H1 (cell line): ENCODE measurements at places on chromosomes 5 and 9. TPM values are rescaled to one million over a fixed set of nuclear protein-coding genes. Genes with fewer than 3 reads are reported as not detected.

DNA sequence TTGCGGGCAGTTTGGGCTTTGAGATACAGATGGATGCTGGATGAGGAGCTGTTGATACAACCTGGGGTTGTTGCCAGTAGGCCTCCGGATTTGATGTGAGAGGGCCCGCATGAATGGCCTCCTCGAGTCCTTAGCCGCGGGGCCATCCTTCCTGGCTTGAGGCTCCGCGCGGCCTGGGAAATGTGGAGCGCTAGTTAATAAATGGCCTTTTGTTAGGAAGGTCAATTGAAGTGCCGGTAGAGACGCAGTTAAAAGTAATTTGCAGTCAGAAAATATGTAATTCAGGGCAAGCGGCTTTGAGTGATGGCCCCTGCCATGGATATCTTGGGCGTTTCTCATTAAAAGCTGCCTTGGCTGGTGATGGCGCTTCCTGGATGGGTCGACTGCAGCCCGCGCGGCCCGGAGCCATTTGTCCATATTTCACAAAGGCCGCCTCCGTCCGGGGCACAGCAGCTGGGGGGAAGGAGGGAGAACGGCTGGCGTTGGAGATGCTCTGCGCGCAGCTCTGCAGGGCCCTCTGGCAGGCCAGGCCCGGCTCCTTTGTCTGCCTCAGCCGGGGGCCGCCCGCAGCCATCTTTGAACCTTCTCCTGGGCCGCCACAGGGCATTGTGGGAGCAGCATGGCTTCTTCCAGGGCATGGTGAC, 11.2 kb downstream of the MVB12B start:
- no peak for DNase-seq

- DNase-seq, result no peak
Measured at GRCh38 chr9:91033797-91034196, 232.2 kb downstream of the SYK start.

DNA sequence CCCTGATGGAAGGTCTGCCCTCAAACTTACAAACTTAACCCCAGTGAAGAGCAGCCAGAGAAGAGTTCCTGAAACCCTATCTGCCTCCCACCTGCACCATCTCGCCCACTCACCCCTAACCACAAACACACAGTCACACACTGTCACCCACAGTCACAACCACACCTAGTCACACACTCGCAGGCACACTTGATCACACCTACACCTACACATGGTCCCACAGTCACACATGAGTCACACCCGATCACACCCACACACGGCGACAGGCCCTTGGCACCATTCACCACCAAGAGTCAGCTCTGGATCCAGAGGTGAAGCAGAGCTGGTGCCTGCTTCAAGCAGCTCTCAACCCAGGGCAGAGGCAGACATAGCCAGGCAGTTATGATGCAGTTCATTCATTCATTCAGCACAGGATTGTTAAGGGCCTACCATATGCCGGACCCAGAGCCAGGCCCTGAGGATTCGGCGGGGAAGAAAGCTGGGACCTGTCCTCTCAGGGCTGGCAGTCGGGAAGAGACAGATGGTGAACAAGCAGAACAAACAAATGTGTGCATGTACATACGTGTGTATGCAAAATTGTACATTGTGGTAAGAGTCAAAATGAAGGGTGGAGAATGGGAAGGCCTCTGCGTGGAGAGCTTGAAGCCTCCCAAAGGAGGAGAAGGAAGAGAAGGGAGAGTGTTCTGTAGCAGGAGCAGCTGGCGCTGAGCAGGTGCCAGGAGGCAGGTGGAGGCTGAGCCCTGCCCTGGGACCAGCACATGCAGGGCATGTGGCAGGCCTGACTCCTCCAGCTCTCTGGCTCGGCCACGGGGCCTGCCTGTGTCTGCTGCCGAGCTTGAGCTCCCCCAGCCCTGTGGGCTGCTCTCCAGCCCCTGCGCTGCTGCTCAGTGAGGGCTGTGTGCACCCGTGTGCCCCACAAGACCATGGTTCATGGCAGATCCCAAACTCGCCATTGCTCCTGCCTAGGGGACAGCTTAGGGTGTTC, 6.4 kb downstream of the TSPAN17 start:
- DNase-seq, result no peak

GRCh38 chr9:70411930-70412831, 2.3 kb downstream of the KLF9 start:
- DNase-seq, result peak; percentile 54

DNA sequence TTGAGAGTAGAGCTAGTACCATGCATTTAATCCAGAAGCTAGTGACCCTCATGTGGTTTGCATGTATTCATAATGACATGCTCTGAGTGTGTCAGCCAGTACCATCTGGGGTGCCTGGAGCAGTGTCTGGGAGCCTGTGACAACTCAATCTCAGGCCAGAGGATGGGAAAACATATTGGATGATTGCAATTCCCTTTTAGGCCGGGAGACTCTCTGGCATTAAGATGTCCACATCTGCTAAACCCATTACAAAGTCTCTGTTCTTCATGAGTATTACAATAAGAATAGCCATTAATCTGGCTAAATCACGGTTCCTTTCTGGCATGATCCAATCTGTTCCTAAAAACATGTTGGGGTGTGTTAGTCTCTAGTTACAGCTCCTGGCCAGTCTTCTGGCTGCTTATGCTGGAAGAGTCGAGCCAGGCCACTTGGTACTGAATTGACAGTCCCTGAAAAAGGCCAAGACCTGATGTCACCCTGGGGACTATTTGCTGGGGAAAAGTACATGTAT, 475.7 kb downstream of the ENC1 start:
- DNase-seq, result no peak

The IRGM gene
- total RNA-seq, result not detected in 2 replicates

The TMEM252 gene
- not detected in 2 replicates for total RNA-seq

GRCh38 chr5:92635001-92635461, 946.0 kb downstream of the NR2F1-AS1 start:
- no peak for DNase-seq

- no peak for DNase-seq
Measured at GRCh38 chr9:88706193-88707113, 171.5 kb downstream of the NXNL2 start.

DNA sequence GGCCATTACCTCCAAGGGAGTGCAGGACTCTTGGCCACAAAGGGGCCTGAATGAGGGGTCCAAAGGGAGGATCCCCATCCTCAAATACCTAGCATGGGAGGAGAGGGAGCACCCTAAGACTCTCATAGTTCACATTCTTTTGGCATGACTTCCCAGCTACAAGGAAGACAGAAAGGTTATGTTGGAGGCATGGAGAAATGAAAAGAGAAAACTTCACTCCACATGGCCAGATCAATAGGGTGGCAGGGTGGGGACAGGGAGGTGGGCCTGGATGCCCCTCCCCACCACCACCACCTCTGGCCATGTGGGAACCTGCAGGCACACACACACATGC, 97.6 kb downstream of the PAX5 start:
- no peak for DNase-seq

The COL23A1 gene
- total RNA-seq, result 4.7 and 5.9 TPM in 2 replicates

The POLR3G gene
- 163 and 179 TPM in 2 replicates for total RNA-seq

DNA sequence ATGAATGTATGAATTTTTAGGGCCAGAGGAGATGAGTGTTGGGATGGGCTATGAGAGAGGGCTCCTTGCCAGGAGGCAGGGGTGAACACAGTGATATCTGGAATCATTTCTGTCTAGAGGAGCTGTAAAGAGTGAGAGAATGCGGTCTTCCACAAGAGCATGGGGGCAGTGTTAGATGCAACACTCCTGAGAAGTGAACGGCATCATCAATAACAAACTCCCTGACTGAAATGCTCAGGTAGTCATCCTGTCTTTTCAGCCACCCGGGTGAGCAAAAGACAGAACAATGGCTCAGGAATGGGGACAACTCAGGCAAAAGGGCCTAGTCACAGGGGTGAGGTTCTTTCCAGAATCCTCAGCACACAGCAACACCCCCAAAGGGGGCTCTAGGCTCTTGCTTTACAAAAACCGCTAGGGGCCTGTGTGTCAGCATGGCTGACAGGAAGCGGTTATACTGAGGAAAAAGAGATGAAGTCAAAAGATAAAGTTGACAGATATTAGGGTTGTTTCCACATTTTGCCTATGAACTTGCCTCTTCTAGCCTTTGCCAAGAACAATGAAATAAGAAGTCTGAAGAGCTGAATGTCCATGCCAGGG, 104.6 kb upstream of the LRRTM2 start:
- no peak for DNase-seq

- no peak for DNase-seq
Measured at GRCh38 chr9:110334871-110335270, 2.8 kb downstream of the TXNDC8 start.

DNA sequence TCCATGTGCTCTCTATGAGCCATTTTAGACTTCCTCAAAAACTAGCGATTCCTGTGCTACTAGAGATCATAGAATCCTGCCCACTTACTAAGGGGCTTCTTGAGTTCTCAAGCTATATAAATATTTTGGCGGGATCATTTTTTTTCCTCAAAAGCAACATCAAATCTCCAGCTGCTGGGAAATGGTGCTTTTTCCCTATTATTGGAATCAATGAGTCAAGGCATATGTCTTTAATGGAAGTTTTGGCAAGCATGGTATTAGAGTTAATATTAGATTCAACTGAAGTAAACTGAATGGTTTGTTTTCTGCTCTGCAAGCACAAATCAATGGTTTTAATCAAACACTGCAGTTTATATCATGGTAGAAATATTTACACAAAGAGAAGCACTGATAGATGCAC, 369.9 kb upstream of the PTGER4 start:
- no peak for DNase-seq

DNA sequence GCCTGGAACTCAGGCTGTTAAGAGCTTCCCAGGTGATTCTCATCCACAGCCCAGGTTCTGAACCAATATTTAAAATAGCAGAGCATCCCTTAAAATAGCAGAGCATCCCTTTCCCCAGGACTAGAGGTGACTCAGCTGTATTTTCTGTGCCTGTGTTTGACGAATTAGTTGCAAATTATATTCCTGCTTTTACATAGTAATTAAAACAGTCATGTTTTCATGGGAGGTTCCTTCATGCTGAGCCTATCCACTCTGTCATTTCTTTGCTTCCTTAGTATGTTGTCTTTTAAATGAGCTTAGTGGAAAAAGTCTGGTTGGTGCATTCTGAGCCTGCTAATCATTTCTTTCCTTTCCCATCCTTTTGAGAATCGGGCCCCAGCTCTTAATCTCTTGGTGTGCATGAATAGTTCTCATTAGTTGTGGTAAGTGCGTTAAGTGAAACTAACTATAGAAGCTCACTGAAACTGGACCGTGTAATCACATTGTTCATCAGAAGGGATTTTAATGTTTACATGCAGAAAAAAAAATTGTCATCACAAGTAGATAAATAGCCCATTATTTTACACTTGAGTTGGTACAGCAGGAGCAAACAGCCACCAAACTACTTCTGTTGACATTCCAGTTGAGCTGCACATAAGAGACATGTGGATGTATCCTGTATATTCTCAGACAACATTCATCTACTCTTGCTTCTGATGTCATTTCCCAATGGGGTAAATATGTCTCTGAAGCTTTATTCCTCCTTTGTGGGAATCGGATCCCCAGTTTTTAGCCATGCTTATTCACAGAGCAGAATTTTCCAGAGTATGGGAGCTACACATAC, 596.9 kb upstream of the WWC1 start:
- DNase-seq, result no peak

GRCh38 chr9:123174887-123175518, 93.4 kb downstream of the STRBP start:
- DNase-seq, result peak; percentile 17

GRCh38 chr5:111513131-111513520, 791 bp upstream of the STARD4 start:
- no peak for DNase-seq

- no peak for DNase-seq
Measured at GRCh38 chr5:14482085-14482484, 99.5 kb upstream of the OTULINL start.

- DNase-seq, result no peak
Measured at GRCh38 chr5:66739021-66739420, 142.8 kb downstream of the MAST4 start.

The UIMC1 gene
- total RNA-seq, result 43.0 and 43.7 TPM in 2 replicates

DNA sequence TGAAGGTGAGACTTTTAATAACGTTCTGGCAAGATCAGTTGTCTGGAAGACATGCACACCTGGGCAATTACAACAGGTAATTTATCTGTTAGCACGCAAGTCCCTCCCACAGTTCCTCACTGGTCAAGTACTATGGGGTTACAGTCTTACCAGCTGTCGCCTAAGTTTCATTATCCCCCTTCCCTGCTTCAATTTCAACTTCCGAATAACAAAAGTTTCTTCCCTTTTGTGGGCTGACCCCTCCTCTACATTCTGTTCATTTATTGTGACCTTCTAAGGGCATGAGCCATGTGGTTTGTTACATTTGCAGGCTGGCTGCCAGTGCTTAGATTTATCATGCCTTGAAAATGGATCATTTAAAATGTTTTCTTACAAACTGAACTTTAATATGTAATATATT, 16.5 kb downstream of the GAPT start:
- no peak for DNase-seq

- DNase-seq, result no peak
Measured at GRCh38 chr5:154501566-154501965, 23.5 kb upstream of the HAND1 start.

The CERCAM gene
- 3.1 and 4.0 TPM in 2 replicates for total RNA-seq

DNA sequence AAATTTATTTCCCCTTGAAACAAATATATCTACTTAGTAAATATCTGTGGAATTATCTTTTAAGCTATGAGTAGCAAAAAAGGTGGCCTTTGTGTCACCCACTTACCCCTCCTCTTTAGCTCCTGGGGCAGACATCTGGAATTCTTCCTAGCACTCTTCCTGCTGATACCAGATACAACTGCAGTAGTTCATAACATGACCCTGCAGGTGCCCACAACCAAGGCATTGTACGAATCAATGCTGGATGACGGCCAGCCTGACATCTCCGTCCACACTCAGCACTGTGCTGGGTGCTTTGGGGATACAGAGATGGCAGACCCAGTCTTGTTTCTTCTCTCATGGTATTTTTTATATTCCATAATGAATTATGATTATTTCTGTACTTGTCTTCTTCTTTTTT, 152.3 kb downstream of the GOLPH3 start:
- DNase-seq, result no peak

DNA sequence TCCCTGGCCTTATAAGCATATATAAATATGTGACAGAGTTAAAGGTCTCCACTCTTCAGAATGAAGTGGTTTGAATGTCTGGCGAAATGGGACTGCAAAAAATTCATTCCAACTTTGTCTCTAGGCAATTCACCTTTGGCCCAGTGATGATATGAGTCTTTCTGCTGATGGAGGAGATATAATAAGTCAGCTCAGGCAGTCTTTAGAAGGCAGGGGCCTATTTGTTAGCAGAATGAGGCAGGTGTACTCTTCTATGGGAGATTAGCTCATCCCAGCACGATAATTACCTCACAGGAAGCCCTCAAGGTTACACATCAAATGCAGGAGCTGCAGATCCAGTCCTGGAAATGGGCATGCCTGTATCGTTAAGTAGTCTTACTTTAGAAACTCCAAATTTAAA, 300.5 kb downstream of the NR2F1-AS1 start:
- DNase-seq, result no peak

DNA sequence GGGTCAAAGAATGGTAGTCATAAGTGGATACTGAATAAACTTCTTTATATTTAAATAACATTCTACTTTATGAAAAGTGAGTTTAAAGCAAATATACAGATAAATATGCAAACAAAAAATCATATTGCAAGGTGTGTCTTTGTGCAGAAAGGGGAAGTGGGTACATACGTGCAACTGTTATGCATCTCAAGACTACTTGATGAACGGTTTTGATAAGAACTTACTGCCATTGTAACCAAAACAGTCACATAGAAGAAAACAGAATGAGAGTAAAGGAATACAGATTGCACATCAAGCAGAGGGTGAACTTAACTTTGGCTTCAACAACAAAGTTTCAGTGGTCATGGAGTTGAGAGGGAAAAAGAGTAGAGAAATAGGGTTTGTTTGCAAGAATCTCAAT, 9.9 kb downstream of the CAMK4 start:
- no peak for DNase-seq

The TLR4 gene
- total RNA-seq, result 0.17 and 0.19 TPM in 2 replicates

The IDNK gene
- 0.38 and 0.48 TPM in 2 replicates for total RNA-seq

GRCh38 chr9:128382261-128382660, 11.1 kb downstream of the URM1 start:
- DNase-seq, result no peak
